ENCODE measurements at places on chromosomes 5 and 9.

- DNase-seq: no peak
Observed at GRCh38 chr9:17052626-17053025, 82.2 kb upstream of the CNTLN start.

DNA sequence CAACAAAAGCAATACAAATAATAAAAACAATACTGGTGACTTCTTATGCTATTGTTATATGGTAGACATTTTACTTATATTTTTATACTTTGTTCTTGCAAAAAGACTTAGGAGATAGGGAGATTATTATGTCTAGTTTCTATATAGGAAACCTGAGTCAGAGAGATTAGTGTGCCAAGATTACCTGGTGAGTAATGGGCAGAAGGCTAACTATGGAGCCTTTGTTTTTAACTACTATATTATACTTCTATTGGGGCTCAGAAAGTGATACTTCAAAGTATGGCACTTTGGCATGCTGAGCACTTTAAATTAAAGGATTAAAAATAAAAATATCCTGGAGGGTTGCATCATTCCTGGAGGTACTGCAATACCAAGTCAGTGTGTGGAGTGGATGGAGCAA, 117.5 kb upstream of the CLINT1 start:
- DNase-seq: no peak

DNA sequence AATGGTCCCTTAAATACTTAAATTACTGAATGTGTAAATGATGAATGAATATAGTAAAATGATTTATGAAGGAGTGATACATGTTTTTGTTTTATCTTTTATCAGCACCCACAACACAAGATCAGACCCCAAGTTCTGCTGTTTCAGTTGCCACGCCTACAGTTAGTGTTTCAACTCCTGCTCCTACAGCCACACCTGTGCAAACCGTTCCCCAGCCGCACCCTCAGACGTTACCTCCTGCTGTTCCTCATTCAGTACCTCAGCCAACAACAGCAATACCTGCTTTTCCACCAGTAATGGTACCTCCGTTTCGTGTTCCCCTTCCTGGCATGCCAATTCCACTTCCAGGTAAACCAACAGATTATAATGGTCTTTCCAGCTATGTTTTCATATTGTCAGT, 16.3 kb downstream of the TCERG1 start:
- DNase-seq: no peak

- DNase-seq: peak; percentile 69
Observed at GRCh38 chr5:172943283-172943841, 15.9 kb upstream of the RPL26L1 start.

DNA sequence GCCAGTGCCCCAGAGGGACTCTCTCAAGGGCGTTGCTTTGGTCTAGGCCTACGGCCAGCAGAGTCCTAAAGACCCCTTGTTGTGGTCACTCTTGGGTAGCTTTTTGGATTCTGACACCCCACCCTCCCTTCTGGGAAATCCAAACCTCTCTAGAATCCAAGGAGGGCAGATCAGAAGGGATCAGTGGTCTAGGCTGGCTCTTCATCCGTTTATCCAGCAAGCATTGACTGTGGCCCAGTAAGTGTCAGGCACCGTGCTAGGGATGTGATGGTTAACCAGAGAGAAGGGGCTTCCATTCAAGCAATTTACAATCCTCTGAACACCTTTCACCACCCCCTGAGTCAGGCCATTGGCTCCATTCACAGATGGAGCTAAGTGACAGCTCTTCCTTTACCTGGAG, 181.1 kb downstream of the PTTG1 start:
- DNase-seq: no peak

DNA sequence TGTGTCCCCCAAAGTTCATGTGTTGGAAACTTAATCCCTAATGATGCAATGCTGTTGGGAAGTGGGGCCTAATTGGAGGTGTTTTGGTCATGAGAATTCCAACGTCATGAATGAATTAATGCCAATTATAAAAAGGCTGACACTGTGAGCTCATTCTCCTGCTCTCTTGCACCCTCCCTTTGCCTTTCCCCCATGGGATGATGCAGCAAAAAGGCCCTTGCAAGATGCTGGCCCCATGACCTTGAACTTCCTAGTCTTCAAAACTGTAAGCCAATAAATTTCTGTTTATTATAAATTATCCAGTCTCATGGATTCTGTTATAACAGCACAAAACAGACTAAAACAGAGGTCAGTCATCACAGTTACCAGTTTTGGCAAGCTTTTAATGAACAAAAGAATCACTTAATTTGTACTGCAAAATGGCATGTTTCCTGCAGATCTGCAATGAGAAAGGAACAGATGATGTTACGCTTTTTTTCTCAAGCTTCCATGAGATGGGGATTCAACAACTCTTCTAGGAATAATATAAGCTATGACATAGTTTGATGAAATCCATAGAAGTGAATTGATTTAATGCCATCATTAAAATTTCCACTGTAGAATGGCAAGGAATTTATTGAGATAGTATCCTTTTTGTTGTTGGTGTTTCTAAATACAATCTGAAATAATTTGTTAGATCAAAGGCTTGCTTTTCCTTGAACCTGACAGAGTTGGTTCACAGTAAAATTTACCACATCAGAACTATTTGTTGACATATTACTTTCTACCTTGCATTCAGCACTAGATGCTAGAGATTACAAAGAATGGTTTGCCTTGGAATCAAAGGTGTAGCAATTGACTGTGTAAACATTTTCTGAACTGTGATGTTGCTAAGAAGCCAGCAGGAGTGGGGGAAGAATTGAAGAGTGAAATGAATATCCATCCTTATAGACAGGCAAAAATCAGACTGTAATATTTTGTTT, 29.3 kb upstream of the RFK start:
- DNase-seq: no peak

- peak; percentile 51 for DNase-seq
Observed at GRCh38 chr9:88574953-88575352, 40.0 kb downstream of the NXNL2 start.

DNA sequence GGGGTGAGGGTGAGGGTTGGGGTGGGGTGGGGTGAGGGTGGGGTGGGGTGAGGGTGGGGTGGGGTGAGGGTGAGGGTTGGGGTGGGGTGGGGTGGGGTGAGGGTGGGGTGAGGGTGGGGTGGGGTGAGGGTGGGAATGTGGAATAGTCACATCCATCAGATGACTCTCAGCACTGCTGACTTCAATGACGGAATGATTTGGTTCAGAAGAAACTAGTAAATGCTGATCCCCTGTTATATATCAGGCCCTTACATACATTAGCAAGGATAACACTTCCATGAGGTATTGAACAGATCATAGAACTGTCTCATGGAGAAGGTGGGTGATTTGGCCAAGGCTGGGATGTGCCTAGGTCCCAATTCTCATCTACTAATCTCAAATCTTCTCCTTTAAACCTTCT, 24.5 kb upstream of the C5orf47 start:
- DNase-seq: no peak

GRCh38 chr5:2214910-2215590, 332.3 kb upstream of the IRX4 start:
- DNase-seq: no peak

- no peak for DNase-seq
Observed at GRCh38 chr9:136511670-136512592, 29.1 kb upstream of the SEC16A start.

DNA sequence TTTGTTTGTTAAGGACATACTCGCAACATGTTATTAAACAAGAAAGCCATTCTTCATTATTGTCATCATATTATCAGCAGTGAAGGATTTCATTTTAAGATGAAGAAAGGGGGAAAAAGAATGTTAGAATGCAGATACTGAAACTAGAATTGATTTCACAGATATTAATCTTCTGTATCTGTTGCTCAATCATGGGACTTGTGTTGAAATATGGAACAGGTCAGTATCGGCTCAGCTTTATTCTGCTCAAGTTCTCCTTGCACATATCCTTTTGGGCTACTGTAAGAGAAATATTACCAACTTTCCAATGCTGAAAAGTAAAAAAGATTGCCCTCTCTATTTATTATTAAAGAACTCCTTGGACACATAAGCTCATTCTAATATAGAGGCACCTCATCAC, 13.8 kb upstream of the ANXA1 start:
- DNase-seq: peak; percentile 38

- no peak for DNase-seq
Observed at GRCh38 chr9:25602400-25603044, 75.7 kb downstream of the TUSC1 start.

- no peak for DNase-seq
Observed at GRCh38 chr5:68041293-68041692, 174.3 kb upstream of the PIK3R1 start.

GRCh38 chr9:115951977-115952376, 201.6 kb upstream of the PAPPA start:
- DNase-seq: no peak

- peak; percentile 54 for DNase-seq
Observed at GRCh38 chr9:109990541-109990940, 210.5 kb downstream of the PALM2AKAP2 start.

- DNase-seq: peak; percentile 69
Observed at GRCh38 chr5:159161361-159162214, 47.8 kb downstream of the RNF145 start.

GRCh38 chr5:64308135-64308534, 142.5 kb downstream of the RNF180 start:
- DNase-seq: no peak

DNA sequence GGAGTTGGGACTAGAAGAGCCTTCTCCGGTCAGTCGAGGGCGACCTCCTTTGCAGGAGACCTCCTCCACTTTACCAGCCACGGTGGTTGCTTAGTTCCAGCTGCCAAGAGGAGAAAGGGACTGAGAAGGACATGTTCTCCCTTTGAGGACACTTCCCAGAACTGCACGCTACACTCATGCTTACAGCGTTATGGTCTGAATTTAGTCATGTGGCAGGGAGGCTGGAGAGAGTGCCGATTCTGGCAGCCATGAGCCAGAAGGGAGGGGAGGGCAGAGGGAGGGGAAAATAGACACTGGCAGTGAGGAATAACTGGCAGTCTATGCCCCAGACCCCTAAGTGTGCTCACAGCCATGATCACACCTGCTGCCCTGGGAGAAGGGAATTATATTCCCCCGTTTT, 47.8 kb downstream of the TSPAN17 start:
- DNase-seq: no peak

DNA sequence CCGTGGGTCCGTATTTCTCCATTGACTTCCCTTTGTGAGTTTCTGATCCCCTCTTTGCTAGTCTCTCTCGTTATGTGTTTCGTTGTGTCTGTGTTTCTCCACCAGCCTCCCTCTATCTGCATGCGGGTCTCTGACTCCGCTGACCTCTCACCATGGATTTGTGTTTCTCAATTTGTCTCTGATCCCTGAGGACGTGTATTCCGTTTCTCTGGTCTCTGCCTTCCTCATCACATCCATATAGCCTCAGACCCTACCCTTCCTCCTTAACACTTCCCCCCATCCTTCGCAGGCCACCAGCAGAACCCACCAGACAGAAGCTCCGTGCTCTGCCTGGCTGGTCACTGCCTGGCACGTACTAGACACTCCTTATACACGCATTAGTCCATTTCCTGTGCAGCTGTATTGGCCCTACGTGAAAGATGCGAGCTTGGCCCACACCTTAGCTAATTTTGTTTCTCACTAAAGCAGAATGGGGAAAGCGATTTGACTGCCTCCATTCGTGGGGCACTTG, 631 bp downstream of the B4GALT7 start:
- DNase-seq: peak; percentile 31

- no peak for DNase-seq
Observed at GRCh38 chr5:75441560-75441959, 69.9 kb downstream of the CERT1 start.

GRCh38 chr9:32957358-32957757, 44.1 kb downstream of the APTX start:
- no peak for DNase-seq

- DNase-seq: no peak
Observed at GRCh38 chr9:131840220-131840619, 100.3 kb upstream of the RAPGEF1 start.

GRCh38 chr5:114678778-114679177, 316.9 kb downstream of the KCNN2 start:
- no peak for DNase-seq

GRCh38 chr5:39485079-39485478, 60.3 kb upstream of the DAB2 start:
- no peak for DNase-seq

- DNase-seq: peak; percentile 26
Observed at GRCh38 chr5:152349683-152350526, 55.2 kb downstream of the NMUR2 start.

- peak; percentile 27 for DNase-seq
Observed at GRCh38 chr9:87336407-87336806, 161.3 kb upstream of the DAPK1 start.

DNA sequence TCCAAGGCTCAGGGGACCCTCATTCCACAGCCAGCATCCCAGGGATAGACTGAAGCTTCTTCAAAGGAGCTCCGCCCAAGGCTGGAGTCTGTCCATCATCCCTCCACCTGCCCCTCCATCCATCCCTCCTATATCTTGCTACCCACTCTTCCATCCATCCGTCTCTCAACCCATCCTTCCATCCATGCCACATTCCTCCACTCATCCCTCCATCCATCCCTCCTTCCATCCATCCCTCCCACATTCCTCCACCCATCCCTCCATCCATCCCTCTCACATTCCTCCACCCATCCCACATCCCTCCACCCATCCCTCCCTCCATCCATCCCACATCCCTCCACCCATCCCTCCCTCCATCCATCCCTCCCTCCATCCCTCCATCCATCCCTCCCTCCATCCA, 5.5 kb upstream of the VAV2 start:
- no peak for DNase-seq

DNA sequence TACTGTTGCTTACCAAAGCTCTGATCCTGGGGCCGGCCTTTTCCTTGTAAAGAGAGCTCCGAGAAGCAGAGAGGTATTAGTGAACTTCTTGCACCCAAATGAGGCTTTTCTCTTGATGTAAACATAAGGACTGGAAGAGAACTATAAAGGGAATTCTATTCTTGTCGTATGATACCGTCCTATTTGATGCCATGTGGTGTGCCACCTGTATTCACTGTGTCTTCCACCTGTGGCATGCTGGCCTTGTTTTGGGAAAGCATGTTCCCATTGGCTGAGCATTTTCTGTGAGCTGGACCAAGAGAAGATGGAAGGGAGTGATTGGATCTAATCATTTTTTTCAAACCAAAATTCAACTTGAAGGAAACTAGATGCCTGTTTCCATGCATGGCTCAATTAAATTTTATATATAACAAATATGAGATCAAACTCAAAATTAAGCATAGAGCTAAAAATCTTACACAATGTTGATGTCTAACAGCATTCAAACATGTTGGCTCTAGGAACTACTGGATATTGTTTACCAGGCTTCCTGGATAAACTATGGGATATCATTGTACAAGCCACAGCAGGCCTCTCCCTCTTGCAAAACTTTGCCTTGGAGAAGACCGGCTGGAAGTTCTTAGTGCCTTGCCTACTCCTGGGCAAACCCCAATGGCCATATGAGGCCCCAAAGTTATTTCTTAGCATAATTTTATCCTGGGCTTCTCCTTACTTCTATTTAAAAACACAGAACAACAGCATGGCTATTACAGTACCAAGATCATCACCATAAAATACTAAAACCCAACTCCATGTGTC, 115.3 kb downstream of the TSSK1B start:
- DNase-seq: no peak

GRCh38 chr9:135821733-135822373, 85.5 kb downstream of the CAMSAP1 start:
- no peak for DNase-seq

- DNase-seq: no peak
Observed at GRCh38 chr5:127153521-127153920, 80.2 kb upstream of the C5orf63 start.

GRCh38 chr5:126469536-126470316, 46.5 kb downstream of the GRAMD2B start:
- no peak for DNase-seq

GRCh38 chr9:125841444-125841843, 94.3 kb downstream of the PBX3 start:
- no peak for DNase-seq
